ENCODE measurements at places on chromosomes 2 and 18.

GRCh38 chr2:216890138-216890537 is 30.3 kb upstream of the TNP1 start:
- no peak for DNase-seq

DNA sequence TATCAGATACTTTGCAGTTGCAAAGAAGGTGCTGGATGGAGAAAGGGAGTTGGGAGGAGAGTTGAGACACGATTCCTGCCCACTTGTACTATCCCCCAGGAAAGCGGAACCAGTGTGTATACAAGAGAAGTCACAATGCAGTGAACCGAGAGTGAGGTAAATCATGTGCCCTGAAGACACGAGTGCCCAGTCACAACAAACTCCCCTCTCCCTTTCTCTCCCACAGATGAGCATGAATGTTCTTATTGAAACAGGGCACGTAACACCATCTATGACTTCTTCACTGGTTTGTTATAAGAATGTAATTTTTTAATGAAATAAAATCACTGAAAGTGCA is 155.7 kb downstream of the IRS1 start:
- DNase-seq: no peak

GRCh38 chr2:125756431-125756830 is 899.5 kb upstream of the GYPC start:
- no peak for DNase-seq

GRCh38 chr18:61285777-61286176 is 47.5 kb upstream of the CDH20 start:
- no peak for DNase-seq

- no peak for DNase-seq
Measured at GRCh38 chr2:133652398-133652797, 84.1 kb upstream of the NCKAP5 start.

Data from NCI-H187 treated with DMSO at 0.1 percent for 48 hours (cell line).